Stimulated activated CD4-positive, alpha-beta T cell treated with anti-CD3 and anti-CD28 coated beads, Interleukin-1b, Interleukin-23, amount 100 ng/mL, for 4 hours (primary cell): ENCODE measurements at places on chromosomes 5 and 9.
A peak's percentile ranks its signal among the peaks of the same experiment; 100 is the strongest.

GRCh38 chr9:98256756-98257155 lies 1.3 kb upstream of the TBC1D2 start:
- DNase-seq = peak; percentile 18

DNA sequence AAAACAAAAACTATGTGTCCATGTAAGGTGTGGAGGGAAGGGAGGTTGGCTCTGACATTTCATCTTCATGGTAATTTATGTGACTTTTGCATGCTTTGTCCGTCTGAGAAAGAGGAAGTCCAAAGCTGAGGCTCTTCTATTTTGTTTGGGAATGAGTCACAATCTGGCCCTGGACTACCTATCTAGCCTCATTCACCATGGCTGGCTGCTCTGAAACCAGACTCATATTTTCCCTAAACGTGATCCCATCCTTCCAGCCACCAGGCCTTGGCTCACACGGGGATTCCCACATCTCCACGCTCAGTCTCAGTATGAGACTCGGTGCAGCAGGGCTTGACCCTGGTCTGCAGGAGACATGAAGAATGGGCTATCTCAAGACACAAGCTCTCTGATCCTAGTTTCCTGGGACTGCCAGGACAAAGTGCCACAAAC lies 672.8 kb downstream of the ACTL7B start:
- DNase-seq = no peak

GRCh38 chr9:79408200-79408599 lies 163.6 kb upstream of the TLE4 start:
- no peak for DNase-seq

GRCh38 chr5:77851176-77852067 lies 75.3 kb upstream of the TBCA start:
- no peak for DNase-seq

- no peak for DNase-seq
Measured at GRCh38 chr9:78025186-78025585, 6.4 kb downstream of the GNAQ start.

DNA sequence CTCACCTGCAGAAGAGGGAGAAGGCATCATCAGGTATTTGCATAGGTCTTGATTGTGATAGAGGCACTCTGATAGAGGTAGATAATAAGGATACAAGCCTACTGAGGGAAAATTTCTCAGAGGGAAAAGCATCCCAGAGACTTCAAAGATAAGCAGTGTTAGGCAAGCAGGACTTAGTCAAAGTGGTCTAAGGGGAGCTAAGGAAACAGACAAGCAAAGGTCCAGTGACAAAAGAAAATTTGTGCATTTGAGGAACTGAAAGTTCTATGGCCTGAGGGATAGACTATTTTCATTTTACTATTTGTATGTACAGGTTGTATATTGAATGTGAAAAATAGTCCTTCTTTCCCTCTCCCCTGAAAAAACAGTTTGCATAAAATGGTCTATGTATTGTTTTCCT lies 27.4 kb downstream of the OXCT1 start:
- no peak for DNase-seq

- no peak for DNase-seq
Measured at GRCh38 chr9:69885931-69886330, 65.3 kb downstream of the CFAP95 start.

- DNase-seq = no peak
Measured at GRCh38 chr9:14372437-14373335, 58.7 kb upstream of the NFIB start.

GRCh38 chr9:91116211-91116610 lies 245.5 kb downstream of the AUH start:
- DNase-seq = no peak

DNA sequence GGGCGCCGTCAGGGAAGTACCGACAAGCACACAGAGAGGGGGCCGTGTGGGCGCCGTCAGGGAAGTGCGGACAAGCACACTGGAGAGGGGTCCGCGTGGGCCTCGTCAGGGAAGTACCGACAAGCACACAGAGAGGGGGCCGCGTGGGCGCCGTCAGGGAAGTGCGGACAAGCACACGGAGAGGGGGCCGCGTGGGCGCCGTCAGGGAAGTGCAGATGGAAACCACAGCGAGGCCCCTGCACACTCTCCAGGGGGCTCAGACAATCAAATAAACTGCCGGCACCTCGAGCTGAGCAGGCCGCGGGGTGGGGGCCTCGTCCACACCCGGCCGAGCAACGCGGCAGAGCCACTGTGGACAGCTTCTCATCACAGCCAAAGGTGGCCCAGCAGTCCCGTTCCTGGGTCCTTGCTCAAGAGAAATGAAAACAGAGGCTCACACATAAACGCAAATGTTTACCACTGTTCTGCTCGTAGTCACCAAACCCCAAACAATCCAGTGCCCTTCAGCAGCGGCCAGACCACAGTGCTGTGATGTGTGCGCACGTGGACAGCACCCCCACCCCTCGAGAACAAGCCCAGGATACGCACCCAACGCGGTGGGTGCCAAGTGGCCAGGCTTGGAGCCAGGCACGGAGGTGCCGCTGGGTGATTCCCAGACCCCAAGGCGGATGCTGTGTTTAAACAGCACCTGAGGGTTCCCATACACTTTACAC lies 24.7 kb downstream of the TPPP start:
- DNase-seq = no peak

GRCh38 chr5:167008705-167009104 lies 1282.7 kb upstream of the WWC1 start:
- no peak for DNase-seq

DNA sequence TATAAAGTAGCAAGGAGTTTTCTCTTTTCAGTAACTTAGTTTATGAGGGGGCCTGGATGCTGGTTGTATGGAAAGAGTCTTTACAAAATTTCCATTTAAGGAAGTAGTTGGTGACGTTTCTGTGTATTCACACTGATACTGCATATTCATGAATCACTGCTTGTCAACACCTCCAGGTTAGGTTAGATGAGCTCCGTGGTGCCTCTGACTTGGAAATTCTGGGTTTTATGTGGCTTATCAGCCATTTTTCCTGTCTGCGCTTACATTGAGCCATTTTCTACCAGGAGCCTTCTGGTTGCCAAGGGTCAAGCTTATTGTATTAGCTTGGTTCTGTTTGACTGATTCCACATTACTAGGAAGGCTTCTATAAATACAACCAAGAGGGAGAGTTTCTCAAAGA lies 128.3 kb downstream of the SLC28A3 start:
- DNase-seq = no peak

GRCh38 chr5:53362521-53362941 lies 117.9 kb upstream of the FST start:
- no peak for DNase-seq

DNA sequence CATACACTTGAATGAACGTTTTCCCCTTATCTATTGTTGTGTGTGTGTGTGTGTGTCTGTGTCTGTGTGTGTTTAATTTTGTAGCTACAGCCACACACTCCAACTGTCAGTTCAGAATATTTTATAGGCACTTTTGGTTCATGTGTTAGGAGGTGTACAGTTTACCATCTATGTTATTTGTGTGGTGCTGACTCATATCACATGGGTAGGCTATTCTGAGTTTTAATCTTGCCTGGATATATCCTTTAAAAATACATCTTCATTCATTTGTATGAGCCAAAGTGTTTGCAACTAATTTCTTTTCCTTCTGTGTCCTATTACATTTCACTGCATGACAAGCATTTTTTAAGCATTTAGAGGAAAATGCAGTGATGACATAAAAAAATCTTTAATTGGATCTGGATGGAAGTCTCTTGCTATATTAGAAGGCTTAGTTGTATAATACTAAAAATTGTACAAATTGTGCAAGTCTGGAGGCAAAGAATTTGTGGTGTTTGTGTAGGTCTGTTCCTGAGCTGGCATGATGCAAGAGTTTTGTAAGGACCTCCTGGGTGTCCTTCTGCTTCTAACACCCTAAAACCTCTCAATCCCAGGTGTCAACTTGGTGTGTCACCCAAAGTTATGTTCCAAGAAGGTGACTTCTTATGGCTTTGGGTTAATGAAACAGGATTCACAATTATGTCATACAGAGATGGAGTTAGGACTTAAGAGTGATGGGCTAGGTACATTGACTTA lies 52.4 kb upstream of the HMHB1 start:
- DNase-seq = no peak

GRCh38 chr5:62132276-62132675 lies 173.7 kb upstream of the KIF2A start:
- no peak for DNase-seq

GRCh38 chr5:135986891-135987401 lies 32.2 kb upstream of the LECT2 start:
- DNase-seq = no peak

DNA sequence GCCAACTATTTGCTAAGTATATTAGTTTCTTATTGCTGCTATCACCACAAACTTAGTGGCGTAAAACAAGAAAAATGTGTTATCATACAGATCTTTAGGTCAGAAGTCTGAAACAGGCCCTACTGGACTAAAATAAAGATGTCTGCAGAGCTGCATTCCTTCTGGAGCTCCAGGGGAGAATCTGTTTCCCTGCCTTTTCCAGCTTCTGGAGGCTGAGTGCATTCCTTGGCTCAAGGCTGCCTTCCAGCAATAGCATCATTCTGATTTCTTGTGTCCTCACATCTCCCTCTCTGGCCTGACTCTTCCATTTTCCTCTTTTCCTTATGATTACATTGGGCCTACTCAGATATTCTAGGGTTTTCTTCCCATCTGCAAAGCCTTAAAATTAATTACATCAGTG lies 15.9 kb downstream of the MAN2A1 start:
- no peak for DNase-seq

GRCh38 chr9:14766299-14766698 lies 43.8 kb upstream of the CER1 start:
- no peak for DNase-seq

GRCh38 chr5:168480601-168481000 lies 5.7 kb upstream of the RARS1 start:
- no peak for DNase-seq

DNA sequence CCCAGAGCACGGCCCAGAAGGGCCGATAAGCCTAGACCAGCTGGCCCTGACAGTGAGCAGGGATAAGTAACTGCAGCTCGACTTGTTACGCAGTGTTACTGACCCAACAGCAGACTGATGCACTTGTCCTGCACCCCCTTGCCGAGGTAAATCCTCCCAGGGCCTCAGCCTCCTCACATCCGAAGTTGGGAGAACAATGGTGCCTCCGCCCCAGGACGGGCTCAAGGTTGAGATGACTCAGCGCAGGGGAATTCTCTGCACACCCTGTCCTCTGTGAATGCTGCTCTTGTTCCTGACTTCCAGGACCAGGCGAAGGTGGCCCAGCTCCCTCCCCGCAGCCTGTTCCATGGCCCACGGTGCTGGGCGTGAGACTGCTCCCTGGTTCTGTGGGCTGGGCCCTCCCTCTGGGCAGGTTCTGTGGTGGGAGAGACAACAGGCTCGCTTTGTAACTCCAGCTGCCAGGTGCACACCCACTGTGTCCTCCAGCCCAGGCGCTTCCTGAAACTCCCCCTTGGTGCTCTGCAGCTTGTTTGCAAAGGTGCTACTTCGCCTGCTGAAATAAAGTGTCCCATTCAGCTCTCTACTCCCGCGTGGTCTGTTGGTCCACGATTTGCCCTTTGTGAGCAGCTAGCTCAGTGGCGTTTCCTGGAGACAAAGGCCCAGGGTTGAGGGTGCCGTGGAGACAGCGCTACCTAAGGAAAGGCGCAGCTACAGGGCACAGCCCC lies 40.1 kb upstream of the SLC6A19 start:
- no peak for DNase-seq

DNA sequence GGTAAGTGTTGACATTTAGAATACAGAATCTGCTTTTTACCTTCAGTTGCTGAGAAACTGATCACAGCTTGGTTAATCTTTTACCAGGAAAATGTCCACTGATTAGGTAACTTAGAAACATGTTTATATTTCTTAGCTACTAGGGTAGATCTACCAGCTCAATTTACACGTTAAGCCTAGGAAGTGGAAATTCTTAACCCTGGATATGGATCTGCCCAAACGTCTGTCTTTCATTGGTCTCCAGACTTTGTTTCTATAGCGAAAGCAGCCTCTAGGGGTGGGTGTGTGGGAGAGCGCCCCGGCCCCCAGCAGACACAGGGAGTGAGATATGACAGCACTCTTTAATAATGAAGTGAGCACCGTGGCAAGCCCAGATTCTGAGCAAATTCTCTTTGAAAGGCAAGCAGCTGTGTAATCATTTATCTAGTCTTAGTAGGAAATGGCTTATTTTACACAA lies 141.6 kb upstream of the ZNF608 start:
- DNase-seq = no peak

DNA sequence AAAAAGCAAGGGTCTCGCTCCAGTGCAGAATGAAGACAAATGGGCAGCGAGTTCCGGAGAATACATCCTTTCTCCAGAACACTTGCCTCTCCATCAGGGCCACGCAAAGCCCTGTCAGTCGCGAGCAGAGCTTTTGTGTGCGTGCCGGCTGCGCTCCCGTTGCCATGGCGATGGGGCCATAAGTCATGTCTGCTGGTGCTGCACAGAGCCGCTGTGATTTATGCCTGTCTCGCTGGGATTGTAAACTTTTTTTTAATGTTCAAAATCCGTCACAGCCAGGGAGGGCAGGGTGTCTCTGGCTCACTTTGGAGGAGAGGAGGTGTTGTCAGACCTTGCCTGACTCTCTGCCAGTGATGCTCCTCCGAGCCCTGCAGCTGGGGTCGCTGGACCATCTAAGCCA lies 272.7 kb downstream of the TRIM32 start:
- DNase-seq = no peak

DNA sequence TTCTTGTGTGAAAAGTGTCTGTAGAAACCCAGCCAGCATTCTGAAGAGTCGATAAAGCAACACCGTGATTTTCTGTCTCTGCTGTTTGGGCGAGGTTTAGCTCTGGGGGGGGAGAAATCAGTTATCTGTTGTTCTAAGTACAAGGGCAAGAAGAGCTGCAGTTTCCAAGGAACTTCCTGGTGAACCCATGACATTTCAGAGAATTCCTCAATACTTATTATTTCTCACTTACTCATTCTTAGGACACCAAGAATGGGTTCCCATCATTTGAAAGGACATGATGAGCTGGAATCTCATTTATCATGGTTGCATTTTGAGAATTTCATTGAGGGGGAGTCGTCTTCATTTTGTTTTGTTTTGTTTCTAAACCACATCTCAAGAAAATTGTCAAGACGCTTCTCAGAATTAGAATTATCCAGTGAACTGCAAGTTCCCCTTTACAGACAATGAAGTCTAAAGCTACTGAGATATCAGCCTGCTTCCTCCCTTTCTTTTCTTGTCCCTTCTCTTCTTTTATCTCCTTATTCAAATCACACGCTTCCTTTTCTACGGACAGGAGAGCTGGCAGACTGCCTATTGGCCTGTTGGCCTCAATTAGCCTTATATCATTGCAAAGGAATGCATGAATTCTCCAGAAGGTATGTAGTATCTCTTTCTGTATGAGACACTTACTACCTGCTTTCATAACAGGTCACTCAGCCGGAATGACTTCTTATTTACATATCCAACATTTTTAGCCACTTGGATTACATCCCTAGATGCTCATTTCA lies 53.7 kb downstream of the ZNF462 start:
- DNase-seq = no peak

DNA sequence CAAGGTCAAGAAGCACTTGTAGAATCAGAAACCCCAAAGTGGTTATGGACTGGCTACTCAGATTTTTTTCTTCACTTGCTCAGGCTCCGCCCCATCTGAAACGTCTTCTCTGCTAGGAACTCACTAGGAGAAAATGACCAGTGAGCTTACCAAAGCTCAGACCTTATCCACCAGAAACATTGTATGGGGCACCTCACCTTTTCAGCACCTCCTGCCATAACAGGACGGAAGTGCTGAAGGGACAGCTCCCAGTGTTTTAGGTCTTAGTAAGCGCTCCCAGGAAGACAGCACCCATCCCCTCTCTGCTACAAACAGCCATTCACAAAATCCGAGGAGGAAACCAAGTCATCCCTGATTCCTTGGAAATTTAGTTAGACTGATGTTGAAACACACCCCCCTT lies 1.2 kb upstream of the GABRA1 start:
- no peak for DNase-seq
